ENCODE measurements at places on chromosomes 5 and 9.

GRCh38 chr9:75850459-75851200 lies 39.8 kb upstream of the PCSK5 start:
- no peak for DNase-seq

DNA sequence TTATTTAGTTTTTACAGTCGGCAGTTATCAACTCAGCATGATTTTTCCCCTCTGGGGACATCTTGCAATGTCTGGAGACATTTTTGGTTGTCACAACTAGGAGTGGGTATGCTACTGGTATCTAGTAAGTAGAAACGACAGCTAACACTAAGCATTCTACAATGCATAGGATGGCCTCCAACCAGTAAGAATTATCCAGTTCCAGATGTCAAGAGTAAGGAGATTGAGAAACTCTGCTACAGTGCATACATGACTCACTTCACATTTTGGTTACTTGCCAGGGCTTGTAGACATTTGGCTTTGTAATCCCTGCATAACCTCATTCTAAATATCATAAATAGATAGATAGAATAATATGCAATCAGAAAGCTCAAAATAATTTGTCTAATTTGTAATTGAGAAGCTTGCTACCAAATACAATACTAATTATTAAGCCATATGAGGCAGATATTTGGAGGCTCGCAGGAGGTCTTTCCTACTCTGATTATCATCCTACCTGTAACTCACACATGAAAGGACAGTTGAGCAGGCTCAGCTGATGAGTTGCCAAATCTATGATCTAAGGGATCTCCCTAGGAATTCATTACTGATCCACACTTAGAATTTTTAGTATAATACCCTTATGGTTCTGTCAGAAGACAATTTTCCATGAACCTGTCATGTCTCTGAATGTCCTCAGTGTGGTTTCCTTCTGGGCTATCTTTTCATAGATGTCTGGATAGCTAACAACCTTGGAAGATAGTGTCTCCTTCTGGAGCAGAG lies 346.9 kb upstream of the TLE4 start:
- DNase-seq, result no peak

GRCh38 chr9:111838439-111838838 lies 43.7 kb upstream of the SHOC1 start:
- DNase-seq, result no peak

DNA sequence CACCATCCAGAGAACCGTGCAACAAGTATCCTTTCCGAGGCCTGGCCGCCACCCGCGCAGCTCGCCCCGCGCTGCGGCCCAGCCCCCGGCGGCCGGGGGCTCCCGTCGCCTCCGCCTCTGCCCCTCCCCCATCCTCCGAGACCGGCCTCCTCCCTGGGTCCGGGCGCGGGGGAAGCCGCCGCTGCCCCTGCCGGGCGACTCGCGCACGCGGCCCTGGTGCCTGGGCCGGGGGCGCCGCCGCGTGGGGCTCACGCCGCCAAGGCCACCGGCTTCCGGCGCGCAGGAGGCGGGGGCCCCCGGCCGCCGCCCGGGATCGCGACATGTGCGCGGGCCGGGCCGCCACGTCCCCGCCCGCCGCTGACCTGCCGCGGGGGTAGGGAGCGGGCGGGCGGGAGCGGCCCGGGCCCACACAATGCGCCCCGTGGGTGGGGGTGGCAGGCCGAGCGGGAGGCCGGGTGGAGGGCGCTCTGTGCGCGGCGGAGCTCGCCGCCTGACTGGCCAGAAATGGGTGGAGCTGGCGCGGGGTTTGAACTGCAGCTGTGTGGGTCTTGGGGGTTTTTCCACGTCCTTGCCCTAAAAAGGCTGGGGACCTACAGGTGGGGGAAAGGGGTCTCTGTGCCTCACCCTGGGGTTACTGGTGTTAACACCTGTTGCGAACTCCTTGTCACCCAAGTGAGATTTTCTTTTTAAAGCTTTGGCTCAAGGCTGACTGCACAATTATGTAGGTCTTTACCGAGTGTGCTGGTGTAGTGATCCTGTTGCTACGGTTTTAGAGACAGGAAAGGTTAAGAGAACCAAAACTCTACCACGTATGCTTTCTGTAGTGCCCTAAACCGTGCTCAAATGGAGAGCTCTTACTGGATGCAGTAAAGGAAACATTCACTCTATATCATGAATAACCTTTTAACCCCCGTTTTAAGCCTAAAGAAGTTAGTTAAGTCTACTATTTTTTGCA lies 32.3 kb downstream of the TNPO1 start:
- DNase-seq, result peak; percentile 54

DNA sequence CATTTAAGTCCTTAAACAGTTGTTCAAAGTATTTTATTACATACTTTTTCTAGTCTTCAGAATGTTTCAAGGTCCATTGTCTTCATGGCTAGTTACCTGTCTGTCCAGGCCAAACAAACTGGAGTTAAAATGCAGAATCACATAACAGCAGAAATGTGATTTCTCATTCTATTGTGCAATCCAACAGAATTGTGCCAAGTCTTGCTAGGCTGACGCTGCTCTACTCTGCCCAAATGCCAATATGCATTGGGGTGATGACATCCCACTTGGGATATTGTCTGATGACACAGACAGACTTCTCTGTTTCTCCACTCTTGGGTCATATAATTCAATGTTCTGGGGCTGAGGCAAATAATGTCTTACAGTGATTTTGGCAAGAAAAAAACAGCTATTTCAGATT lies 5.2 kb upstream of the SLC22A5 start:
- no peak for DNase-seq

- DNase-seq, result no peak
Observed at GRCh38 chr5:168317521-168318147, 26.2 kb downstream of the WWC1 start.

DNA sequence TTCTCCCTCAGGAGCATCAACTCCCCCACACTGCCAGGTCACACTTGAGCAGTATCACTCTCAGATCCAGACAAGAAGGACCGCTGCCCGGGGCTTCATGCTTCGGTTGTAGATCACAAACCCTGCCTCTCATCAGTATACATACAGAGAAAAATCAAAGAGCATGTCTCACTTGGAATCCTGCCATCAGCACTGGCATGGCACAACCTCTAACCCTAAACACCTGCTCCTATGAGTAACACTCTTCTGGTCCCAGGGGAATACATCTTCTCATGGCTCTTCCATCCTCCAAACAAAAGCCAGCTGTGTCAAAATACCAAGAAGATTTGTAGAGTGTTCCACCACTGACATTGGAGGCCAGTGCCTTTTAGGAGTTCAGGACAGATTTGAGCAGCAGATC lies 84.8 kb upstream of the MIER3 start:
- DNase-seq, result no peak

- DNase-seq, result no peak
Observed at GRCh38 chr9:111874500-111874899, 22.1 kb upstream of the UGCG start.

All from uterus (tissue), 4 donors.